ENCODE measurements at places on chromosomes 12 and 14.

DNA sequence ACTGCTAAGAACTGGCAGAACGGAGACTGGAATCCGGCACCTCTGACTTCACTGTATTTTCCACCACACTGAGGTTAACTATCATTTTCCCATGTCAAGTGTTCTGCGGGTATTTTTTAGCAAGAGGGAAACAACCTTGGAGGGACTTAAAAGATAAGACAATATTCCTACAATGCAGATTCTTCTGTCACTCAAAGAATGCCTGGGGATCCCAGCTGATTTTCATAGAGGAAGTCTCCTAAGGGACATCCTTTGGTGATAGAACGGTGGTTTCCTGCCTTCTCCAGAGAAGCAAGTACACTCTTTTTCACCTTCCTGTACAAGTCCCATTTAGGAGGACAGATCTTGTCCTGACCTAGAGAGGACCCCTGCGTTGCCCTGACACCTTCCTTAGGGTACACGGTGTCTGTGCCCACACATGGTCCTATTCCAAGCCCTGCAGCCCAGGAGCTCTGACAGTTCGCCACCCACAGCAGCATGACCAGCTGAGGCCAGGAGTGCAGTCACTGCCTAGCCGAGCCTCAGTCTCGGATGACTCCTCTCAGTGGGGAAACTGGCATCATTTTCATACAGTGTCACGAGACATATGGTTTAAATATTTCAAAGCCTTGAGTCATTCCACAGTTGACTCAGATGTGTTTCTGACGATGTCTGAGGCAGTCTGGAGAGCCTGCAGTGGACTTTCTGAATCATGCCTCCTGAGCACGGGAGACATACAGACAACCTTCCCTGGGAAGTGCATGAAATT, 181.3 kb upstream of the FKBP4 start:
- DNase-seq = peak; percentile 95

DNA sequence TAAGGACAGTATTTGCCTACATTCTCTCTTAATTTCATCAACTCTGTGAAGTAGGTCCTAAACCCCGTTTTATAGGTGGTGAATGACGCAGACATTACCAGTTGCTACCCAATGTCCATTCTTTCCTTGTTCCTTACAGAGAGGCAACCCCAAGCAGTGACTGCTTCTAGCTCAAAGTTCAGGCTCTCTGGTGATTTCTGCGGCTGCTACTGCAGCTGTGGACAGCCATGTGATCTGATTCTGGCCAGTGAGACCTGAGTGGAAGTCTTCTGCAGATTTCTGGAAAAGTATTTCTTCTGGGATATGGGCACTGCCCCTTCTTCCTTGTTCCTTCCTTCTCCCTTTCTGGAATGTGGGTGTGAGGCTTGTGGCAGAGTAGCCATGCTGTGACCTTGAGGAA, 82.9 kb downstream of the ARF6 start:
- DNase-seq = no peak

DNA sequence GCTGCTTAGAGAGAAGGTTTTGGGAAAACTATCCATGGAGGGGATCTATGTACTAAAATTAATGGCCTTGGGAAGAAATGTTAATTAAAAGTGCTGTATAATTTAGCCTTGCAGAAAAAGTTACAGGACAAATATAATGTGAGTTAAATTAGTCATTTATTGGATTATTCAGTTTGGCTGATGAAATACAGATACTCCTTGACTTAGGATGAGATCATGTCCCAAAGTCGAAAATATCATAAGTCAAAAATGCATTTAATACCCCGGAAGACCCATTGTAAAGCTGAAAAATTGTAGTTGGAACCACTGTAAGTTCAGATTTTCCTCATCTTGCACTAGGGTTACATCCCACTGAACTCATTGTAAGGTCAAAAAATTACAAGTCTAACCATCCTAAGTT, 9.7 kb downstream of the RTRAF start:
- DNase-seq = no peak

GRCh38 chr12:62581288-62582064, 114.8 kb downstream of the MON2 start:
- DNase-seq = no peak

GRCh38 chr12:6061660-6062059, 62.8 kb downstream of the VWF start:
- no peak for DNase-seq

GRCh38 chr12:121579190-121579791, 1.5 kb downstream of the KDM2B start:
- DNase-seq = no peak

- DNase-seq = no peak
These were observed 221.2 kb downstream of the SSPN start for GRCh38 chr12:26416550-26416949.

- DNase-seq = no peak
These were observed 15.0 kb upstream of the CIPC start for GRCh38 chr14:77083082-77083481.

- DNase-seq = peak; percentile 27
These were observed 252.0 kb upstream of the ARID2 start for GRCh38 chr12:45477526-45477925.

- DNase-seq = no peak
These were observed 142.1 kb downstream of the MED13L start for GRCh38 chr12:116135209-116135930.

GRCh38 chr14:74835645-74836250, 40.2 kb downstream of the PROX2 start:
- DNase-seq = no peak

DNA sequence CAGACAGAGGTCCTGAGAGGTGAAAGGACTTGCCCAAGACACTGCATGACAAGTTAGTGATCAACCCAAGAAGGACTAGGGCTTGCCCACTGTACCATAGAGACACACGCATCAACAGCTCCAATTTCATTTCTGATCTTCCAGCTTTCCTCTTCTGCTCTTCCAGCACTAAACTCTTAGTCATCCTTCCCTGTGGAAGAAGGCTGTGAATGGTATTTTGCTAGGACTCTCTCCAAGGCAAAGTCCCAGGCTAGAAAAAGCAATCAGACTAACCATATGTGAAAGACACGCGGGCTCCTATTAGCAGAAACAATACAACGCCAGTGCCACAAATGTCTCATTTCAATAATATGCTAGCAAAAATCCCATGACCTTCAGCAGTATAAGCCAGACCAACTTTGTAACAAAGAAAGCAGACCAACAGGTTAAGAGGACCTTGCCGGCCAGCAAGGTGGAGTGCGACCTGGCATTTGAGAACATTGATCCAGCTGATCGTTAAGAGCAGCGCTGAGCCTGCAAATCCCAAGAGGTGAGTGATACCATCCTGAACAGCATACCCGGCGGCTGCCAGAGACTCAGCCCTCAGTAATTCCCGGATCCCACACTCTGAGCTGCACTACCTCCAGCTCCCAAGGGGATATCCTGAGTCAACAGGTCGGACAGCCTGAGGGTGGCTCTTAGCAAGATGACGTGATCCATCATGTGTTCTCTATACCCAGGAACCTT, 132.5 kb downstream of the FOXN3 start:
- DNase-seq = peak; percentile 69

DNA sequence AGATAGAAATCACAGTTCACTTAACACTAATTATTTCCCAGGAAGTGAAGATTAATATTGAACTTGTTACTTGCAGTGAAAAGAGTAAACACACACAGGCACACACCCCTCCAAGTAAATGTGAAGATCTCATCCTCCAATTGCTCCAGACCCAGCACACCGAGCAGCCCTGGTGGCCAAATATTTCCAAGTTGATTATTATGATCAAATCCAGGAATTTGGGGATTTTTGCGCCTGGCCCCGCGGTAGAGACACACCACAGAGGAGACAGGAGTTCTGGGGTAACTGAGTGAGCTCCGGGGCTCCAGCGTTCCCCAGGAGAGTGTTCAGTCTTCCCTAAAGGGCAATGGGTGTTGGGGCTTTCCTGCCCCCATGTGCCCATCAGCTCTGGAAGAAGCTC, 431.5 kb downstream of the BCL11B start:
- DNase-seq = no peak

DNA sequence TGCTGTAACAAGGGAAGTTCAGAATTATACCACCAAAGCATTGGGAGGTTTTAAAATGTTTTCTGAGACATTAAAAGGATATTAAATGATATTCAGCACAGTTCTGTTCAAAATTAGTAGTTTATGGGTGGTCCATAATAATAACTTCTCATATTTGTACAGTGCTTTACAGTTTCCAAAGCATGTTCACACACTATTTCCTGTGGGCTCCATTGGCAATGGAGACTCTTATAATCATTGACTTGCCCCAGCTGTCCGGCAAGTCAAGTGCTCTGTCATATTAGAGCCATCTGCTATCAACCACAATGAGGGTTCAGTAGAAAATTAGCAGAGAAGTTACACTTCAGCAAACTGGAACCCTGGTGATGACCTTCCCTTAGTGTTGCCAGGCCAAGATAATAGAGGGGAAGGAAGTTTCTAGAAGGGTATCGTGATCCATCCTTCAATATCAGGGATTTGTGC, 526.6 kb upstream of the CCDC196 start:
- no peak for DNase-seq

GRCh38 chr14:78790271-78790670, 620.1 kb downstream of the NRXN3 start:
- no peak for DNase-seq

- DNase-seq = no peak
These were observed 57.8 kb downstream of the B4GALNT3 start for GRCh38 chr12:517538-517937.

DNA sequence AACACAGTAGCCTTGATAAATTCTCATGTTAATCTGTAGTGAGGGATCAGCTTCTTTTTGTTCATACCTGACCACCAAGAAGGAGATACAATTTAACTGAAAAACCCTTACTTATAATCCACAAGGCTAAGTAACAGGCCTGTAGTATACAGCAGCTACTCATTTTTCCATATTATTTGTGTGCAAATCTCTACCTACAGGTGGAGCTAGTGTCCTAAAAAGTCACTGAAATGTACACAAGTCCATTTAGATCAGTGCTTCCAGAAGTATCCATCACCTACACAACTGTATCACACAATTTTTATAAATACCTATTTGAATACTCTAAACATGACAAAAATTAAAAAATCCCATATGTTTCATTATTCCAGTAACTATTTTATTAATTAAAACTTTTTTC, 173.2 kb downstream of the SLC35F4 start:
- peak; percentile 8 for DNase-seq

DNA sequence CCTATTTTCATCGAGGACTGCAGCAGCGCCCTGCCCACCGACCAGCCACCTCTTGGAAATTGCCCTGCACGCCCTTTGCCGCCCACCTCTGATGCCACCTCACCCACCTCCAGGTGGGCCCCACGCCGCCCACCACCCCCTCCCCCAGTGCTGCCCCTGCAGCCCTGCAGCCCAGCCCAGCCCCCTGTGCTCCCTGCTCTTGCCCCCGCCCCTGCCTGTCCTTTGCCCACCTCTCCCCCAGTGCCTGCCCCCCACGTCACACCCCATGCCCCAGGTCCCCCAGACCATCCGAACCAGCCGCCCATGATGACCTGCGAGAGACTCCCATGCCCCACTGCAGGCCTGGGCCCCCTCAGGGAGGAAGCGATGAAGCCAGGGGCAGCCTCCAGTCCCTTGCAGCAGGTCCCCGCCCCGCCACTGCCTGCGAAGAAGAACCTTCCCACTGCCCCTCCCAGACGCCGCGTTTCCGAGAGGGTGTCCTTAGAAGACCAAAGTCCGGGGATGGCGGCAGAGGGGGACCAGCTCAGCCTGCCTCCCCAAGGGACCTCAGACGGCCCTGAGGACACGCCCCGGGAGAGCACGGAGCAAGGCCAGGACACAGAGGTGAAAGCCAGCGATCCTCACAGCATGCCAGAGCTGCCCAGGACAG, 96.5 kb downstream of the LGMN start:
- DNase-seq = no peak

DNA sequence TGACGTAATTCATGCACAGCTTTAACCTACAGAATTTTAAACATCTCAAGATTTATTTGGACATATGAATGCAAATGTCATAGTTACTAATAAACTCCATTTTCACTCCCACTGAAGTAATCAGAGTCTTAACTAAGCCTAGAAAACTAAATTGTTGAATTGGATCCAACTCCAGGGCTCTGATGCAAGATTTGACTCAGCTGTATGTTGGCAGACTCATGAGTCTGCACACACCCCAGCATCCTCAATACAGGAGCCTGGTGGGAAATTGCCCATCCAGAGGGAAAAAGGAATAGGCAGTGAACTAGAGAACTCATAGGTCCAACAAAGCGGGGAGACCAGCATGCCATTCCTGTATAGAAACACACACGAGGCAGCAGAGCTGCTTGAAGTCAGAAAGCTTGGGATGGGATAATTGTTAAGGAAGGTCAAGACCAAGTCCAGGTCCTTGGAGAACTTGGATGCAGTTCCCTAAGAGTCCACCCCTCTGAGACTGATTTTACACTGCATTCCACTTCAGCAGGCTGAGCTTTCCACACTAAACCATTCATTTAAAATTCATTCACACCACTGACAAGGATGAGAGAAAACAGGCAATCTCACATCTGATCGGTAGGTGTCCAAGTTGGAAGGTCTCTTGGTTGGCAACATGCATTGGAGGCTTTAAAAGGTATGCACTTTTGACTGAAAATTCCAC, 14.4 kb downstream of the TMTC1 start:
- DNase-seq = no peak

GRCh38 chr12:93387780-93388179, 10.1 kb downstream of the NUDT4 start:
- DNase-seq = no peak

DNA sequence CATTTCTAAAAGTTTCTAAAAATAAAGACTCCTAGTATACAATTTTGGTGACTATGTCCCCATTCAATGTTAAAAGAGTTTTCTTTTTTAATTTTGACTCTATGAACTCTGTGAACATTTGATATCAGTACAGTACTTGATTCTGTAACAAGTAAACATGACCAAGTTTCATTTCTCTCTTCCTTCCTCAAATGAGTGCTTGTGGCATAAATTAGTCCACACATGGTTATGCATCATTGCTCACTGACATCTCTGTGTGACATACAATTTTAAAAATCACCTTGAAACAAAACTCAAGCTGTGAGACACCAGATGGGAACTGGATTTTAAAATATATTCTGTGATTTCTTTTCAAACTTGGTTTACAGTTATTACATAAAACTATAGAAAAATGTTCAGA, 253.9 kb upstream of the MDGA2 start:
- DNase-seq = no peak

DNA sequence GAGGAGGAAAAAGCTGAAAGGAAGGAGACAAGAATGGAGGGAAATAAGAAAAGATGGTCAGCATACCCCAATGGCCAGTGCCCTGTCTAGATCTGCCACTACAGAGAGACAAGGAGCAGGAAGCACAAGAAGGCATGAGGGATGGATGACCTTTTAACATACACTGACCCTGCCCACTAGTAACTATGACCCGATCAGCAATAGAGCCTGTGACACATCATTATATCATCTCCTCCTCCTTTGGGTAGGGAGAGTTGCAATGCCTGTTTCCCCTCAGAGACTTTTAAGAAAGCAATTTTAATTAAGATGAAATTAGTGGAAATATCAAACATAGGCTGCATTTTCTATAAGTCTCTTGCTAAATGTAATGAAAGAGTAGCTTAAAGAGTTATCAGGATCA, 4.7 kb upstream of the SLC2A13 start:
- DNase-seq = no peak

GRCh38 chr12:119710374-119710964, 42.5 kb downstream of the PRKAB1 start:
- no peak for DNase-seq

GRCh38 chr12:6367065-6367968, 8.0 kb downstream of the SCNN1A start:
- no peak for DNase-seq

GRCh38 chr14:22980672-22981089, 1.7 kb downstream of the AJUBA start:
- no peak for DNase-seq

Data from GM04503 (cell line).